ENCODE measurements at places on chromosomes 2 and 18. TPM values are rescaled to one million over a fixed set of nuclear protein-coding genes. Genes with fewer than 3 reads are reported as not detected.

GRCh38 chr18:44958455-44958854 lies 277.8 kb downstream of the SETBP1 start:
- DNase-seq: peak; percentile 56

GRCh38 chr2:45780541-45781463 lies 129.3 kb downstream of the PRKCE start:
- no peak for DNase-seq

DNA sequence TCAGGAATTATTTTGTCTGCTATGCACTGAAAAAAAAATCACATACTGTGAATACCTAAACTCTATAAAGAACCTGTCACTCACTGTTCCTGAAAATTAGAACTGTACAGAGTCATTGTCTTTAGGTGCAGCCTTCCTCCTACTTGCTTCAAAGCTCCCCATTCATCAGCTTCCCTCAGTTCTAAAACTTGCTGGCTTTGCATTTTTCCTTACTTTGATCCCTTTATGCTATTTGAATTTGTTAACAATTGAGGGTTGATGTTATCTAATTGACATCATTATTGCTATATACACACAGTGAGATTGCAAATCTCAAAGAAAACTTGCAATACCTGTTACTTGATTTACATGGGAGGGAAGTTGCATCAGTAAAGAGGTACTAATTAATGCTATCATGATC lies 48.3 kb downstream of the PTH2R start:
- DNase-seq: no peak

GRCh38 chr2:175903384-175903936 lies 98.6 kb downstream of the LNPK start:
- DNase-seq: no peak

DNA sequence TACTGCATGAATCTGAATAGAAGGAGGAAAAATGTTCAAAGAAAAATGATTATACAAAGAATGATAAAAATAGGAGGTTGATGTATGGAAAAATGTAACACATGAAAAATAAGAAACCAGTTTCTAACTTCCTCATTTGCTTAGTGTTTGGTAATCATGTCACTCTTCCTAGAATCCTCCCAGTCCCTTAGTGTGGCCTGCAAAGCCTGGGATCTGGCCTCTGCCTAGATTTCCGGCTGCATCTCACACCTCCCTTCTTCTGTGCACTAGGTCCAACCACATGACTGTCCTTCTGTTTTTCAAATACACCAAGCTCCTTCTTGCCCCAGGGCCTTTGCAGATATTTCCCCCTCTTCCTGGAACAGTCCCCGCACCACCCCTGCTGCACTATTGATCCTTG lies 76.8 kb upstream of the RBMS1 start:
- DNase-seq: no peak

GRCh38 chr2:103003750-103004260 lies 242.0 kb downstream of the TMEM182 start:
- DNase-seq: no peak

DNA sequence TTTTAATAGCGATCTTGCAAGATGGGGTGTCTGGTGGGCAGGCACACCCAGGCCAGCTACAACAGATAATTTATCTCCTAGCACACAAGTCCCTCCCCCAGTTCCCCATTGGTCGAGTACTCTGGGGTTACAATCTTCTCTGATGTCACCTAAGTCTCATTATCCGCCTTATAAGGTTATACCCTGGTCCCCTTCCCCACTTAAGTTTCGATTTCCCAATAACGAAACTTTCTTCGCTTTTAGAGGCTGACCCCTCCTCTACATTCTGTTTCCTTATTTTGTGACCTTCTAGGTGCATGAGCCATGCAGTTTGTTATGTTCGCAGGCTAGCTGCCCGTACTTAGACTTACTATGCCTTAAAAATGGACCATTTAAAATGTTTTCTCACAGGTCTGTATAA lies 180.1 kb downstream of the CAPN13 start:
- DNase-seq: no peak

Gene PAX8
- total RNA-seq: 2.6 TPM

Gene VWA3B
- not detected for total RNA-seq

Gene ANO7
- 2.6 TPM for total RNA-seq

Gene KIF5C
- 7.3 TPM for total RNA-seq

Gene GMPPA
- total RNA-seq: 85.7 TPM

Measured in PC-3 (cell line).